Fibroblast of gingiva (primary cell): ENCODE measurements at places on chromosomes 4 and X.

DNA sequence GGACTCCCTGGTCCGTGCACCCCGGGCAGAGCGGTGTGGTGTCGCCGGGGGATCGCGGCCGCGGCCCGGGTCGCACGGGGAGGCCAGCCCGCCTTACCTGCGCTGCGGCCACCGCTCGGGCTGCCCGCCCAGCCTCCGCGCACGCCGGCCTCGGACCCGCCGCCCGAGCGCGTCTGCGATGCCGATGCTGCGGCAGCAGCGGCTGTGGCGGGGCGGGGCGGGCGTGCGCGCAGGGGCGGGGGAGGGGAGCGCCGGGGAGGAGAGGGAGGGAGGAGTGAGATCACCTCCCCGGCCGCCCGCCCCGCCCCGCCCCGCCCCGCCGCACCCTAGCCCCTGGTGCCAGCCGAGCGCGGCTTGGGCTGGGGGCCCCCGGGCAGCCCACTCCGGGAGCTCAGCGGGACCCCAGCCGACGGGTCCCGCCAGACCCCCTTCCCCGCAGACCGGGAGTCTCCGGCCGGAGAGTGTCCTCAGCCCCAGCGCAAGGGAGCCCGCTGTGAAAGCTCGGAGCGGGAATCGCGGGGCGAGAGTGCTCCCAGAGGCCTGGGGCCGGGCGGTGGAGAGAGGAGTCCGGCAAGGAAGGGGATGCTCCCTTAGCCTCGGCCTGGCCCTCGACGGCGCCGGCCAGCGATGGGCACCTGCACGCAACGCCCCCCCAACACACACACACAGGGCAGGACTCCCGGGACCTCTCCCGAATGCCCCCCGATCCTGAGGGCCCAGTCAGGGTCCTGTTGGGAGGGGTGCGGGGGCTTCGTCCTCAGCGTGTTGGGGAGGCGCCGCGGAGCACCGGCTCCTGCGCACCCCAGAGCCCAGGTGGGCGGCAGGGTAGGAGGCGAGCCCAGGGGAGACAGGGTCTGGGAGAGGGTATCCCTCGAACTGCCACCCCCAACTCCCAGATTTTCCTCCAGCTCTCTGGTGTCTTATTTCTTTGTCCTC is at the start of gene L1CAM:
TSS of gene L1CAM (minus strand) at position 206 of the 936 bp plus-strand sequence. CDS start 10,337 bp downstream, outside the sequence.
- no peak for DNase-seq

GRCh38 chrX:22193851-22194659 is 78.7 kb upstream of the CBLL2 start:
- no peak for DNase-seq

DNA sequence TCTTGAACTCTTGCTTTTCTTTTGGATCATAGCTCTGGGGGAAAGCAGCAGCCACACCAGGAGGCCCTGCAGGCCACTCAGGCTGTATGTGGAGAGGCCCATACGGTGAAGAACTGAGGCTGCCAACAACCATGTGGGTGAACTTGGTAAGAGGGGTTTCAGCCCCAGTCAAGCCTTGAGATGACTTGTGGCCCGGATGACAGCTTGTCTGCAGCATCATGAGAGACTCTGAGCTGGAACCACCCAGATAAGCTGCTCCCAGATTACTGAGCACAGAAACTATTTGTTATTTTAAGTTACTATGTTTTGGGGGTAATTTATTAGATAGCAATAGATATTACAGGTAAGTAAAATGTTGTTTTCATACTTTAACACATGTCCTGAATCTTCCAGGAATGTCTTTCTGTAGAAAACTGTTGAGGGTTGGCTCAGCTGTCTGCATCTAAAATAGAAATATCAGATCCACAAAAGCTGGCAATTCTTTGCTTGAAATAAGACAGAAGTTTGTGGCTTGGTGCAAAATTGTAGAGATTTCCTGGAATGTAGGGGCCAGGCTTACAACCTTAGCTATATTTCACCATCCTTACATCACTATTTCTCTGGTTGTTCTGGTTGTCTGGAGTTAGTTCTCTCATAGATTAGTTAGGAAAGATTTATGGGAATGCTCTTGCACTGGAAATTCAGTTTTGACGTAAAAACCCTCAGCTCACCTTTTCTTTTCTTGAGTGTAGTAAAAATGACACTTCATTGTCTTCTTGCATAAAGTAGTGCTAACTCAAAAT is 272.1 kb downstream of the RAPGEF2 start:
- DNase-seq: peak; percentile 4

- DNase-seq: no peak
These were observed 179.5 kb downstream of the CEP135 start for GRCh38 chr4:56128213-56128612.

DNA sequence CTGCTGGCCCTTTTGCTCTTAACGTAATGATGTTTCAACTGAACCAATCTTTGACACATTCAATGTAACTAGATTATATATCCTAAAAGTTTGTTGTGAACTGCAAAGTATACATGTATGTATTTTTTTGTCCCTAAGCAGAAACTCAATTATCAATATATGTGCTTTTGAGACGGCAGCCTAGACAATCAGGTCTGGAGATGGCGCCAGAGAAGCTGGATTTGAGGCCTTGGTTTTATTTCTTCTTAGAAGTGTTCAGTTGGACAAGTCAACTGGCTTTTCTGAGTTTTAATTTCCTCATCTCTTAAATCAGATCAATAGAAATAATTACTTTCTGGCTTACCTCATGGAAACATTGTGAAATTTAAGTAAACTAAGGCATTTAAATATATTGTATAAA is 62.5 kb downstream of the DCAF8L1 start:
- DNase-seq: peak; percentile 13
